ENCODE measurements at places on chromosomes 3 and 15.

DNA sequence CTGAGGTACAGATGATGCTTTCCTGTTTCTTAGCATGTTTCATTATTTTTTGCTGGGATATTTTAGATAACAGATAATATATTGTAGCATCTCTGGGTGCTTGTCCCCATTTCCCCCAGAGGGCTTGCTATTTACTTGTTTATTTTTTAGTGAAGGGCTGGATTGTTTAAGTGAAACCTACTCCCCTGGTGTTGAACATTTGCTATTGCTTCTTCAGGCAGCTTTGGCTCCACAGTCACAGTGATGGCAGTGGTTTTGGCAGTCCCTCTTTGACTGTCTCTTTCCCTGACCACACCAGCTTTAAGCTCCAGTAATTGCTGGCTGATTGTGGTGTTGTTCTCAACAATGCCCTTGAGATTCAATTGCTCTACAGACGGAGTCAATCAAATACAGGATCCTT, 128.9 kb downstream of the KLF13 start:
- no peak for DNase-seq

DNA sequence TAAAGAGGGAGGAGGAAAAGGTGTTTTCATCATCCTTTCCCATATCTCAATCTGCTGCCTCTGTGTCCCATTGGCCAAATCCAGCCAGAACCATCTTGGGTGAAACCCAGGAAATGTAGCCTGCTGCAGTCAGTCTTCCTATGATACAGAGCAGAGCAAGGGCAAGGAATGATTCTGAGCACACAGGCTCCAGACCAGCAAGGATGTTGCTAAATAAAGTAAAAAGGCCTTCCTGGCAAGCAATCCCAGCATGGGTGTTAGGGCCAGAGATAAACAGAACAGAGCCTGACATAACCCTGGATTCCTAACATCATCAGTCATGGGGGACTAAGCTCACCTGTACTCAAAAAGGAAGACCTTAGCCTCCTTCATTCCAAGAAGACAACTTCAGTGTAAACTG, 90.7 kb upstream of the AGTR1 start:
- no peak for DNase-seq

DNA sequence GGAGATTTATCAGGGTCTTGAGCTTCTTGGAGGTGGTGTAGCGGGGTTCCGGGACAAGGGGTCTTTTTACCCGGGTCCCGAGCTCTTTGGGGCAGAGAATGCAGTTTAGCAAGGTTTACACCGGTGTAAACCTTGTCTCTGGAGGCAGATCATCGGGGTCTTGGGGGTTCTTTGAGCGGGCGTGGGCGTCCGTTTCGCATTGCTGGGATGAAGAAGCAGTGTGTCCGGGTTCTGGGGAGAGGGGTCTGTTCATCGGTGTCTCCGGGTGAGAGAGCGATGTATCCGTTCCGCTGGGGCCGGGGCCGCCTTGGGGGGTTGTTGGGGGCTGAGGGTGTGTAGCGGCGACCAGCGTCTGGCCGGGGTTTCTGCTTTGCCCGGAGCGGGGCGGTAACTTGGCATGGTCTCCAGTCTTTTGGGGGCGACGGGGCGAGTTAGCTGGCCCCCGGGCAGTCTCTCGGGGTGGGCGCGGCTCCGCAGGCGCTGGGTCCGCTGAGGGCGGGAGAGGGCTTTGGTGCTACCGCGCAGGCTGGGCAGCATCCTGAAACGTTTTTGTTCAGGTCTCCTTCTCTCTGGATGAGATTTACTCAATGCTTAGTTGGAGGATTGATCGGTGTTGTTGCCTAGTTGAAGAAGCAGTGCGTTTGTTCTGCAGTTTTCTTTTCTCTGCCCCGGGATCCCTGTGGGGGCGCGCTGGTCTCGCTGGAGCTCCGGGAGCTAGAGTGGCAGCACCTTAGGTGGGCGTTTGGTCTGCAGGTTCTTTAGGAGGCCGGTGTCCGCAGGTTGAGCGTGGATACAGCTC, 843 bp downstream of the GLCE start:
- DNase-seq, result no peak

DNA sequence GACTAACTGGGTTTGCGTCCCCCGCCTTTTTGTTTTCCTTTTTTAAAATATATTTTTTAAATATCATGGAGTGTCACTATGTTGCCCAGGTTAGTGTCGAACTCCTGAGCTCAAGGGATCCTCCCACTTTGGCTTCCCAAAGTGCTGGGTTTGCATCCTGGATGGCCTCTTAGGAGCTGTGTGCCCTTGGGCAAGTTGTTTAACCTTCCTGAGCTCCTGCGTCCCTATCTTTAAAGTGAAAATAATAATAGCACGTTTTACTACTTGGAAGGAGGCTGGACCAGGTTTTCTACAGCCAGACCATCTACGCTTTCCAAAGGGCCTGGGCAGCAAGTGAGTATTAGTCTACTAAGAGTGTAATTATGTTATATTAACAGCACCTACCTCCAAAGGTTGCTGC, 44.2 kb upstream of the RNU6-1 start:
- no peak for DNase-seq

- DNase-seq, result no peak
Observed at GRCh38 chr15:77866596-77867125, 210.8 kb downstream of the TBC1D2B start.

DNA sequence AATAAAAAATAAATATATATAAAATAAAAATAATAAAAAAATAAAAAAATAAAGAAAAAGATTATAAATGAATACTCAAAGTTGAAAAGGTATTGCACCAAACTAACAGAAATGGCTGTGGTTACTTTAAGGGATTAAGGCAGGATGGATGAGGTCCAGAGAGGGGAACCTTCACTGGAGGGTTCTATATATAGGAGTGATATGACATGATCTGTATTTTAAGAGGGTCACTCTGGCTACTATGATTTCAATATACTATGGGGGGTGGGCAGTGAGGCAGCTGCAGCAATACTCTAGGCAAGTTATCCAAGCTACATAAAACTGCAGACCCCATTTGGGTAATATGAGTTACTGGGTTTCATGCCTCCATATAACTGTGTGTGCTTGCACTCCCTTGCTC, 24.6 kb downstream of the ACAD11 start:
- DNase-seq, result no peak

- DNase-seq, result no peak
Observed at GRCh38 chr3:54703923-54704322, 223.9 kb downstream of the LRTM1 start.

DNA sequence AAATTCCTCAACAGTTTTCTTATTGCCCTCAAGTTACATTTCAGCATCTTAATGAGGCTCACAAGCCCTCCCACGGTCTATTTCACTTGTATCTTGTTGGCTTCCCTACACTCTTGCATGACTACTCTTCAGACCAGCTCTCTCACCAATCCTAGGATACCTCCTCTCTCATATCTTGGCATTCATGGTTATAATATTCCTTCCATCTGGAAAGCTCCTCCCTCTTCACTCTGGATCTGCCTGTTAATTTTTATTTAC, 8.5 kb upstream of the CCDC80 start:
- no peak for DNase-seq

GRCh38 chr15:58742819-58743502, 6.5 kb downstream of the ADAM10 start:
- DNase-seq, result no peak

DNA sequence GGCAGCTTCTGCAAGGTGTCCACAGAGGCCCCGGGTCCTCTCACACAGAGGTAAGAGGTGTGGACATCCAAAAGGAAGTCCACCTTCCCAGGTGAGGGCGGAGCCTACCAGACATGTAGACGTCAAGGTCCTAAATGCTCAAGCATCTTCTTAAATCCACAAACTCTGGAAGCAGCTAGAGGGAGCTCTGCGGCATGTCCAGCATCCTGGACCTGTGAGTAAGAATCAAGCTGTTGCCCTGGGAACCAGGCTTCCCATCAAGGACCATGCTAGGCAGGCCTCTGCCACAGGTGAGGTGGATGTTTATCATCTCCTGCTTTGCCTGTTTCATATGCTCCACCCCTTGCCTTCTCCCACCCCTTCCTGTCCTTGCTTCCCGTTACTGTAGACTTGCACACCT, 368.2 kb downstream of the GABRG3 start:
- no peak for DNase-seq

- DNase-seq, result no peak
Observed at GRCh38 chr3:153744889-153745288, 376.3 kb upstream of the ARHGEF26 start.

- no peak for DNase-seq
Observed at GRCh38 chr3:155448531-155448930, 155.0 kb upstream of the STRIT1 start.

- DNase-seq, result no peak
Observed at GRCh38 chr15:78453447-78453846, 15.4 kb downstream of the IREB2 start.

GRCh38 chr3:49967291-49967690, 27.3 kb downstream of the RBM6 start:
- DNase-seq, result no peak

DNA sequence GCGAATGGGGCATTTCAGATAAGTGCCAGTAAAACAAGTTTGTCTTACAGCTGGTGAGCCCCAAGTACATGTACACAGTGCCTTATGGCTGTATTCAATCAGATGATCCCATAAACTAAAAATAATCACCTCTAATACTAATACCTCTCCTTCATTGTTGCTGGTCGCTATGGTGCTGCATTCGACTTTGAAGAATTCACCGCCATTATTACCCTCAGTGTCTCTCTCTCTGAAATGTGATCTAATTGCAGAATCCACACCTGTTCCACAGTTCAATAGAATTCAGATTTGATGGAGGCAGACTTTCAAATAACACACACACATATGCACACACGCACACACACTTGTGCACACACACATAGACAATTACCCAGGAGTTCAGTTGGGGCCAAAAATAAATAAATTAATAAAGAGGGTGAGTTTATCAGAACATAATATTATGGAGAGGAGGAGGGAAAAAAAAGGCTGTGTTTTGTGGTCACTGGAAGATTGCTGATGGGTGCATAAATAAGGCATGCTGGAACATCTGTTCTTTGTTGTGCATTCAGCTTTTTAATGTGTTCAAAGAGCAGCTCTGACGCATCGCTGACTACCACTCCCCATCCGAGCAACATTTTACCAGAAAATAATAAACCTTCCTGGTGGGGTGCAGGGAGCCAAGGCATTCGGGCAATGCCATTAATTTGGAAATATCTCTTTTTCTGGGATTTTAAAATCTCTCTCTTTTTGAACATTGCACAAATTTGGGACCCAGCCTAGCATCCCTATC, 235.7 kb downstream of the SATB1 start:
- no peak for DNase-seq

DNA sequence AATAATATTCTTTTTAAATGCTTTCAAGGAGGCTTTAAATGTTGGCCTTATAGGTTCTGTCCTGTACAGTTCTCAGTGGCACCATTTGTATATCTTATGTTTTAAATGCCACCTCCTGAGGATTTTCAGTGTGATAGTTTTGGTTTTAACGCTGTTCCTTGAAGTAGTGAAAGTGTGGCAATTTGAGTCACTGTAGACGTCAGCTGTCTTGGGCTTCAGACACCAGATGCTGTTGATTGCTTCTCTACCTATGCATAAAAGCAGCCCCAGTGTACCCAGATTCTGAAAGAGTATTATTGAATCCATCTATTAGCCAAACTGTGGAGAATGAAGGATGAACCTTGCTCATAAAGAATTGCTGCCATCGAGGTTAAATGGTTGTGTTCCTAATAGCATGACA, 316.8 kb upstream of the GBE1 start:
- no peak for DNase-seq
